ENCODE measurements at places on chromosomes 6 and 20.

- DNase-seq: no peak
Measured at GRCh38 chr20:50223039-50224005, 32.7 kb downstream of the CEBPB start.

DNA sequence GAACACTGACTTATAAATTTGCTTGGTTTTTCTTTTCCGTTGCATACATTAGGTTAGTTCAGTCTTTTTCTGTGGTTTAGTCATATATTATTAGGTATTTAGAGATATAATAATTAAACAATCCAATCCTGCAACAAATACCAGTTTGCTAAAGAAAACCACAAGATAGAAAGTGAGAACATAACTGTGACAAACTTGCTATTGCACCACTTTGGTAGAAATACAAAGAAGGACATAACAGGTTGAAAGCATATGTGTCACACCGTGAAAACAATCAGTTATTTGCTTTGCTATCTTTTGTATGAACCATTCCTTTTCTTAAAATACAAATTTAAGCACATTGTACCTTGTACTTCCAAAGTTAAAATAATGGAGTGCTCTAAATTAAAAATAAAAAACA lies 42.0 kb upstream of the KCNQ5 start:
- no peak for DNase-seq

GRCh38 chr6:163165922-163166321 lies 248.6 kb upstream of the QKI start:
- no peak for DNase-seq

- DNase-seq: no peak
Measured at GRCh38 chr6:19463925-19464324, 373.2 kb upstream of the ID4 start.

DNA sequence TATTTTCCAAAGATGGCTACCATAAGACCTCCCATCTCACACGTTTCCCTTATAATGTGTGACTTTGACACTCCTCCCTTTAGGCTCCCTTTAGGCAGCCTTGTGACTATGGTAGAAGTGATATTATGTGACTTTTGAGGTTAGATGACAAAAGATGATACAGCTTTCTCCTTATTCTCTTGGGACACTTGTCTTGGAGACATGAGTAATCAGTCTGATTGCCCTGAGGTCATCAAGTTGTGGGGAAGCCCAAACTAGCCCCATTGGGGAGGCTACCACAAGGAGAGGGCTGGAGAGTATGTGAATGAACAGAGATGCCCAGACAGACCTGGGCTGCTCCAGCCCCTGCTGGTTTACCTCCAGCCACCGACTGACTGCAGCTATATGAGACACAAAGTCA lies 10.6 kb upstream of the DLK2 start:
- DNase-seq: no peak

GRCh38 chr6:31830886-31831335 lies 3.4 kb downstream of the HSPA1B start:
- no peak for DNase-seq

GRCh38 chr6:156994215-156995076 lies 217.3 kb downstream of the ARID1B start:
- DNase-seq: peak; percentile 37

GRCh38 chr20:25063981-25064380 lies 6.0 kb upstream of the ACSS1 start:
- DNase-seq: no peak

DNA sequence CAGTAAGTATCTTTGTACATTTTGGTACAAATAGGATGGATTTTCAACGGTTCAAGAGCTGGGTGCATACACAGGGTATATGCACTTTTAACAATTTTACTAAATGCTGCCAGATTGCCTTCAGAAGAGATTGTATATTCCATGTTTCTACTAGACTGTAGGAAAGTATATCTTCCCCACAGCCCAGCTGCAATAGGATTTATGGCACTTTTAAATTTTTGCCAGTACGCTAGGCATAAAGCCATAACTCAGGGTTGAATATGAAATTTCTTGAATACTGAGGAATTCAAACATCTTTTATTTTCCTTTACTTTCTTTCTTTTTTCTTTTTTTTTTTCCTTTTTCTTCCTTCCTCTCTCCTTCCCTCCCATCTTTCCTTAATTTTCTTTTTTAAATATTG lies 78.7 kb upstream of the SULF2 start:
- DNase-seq: no peak

GRCh38 chr20:36523341-36523740 lies 18.0 kb upstream of the MYL9 start:
- no peak for DNase-seq

DNA sequence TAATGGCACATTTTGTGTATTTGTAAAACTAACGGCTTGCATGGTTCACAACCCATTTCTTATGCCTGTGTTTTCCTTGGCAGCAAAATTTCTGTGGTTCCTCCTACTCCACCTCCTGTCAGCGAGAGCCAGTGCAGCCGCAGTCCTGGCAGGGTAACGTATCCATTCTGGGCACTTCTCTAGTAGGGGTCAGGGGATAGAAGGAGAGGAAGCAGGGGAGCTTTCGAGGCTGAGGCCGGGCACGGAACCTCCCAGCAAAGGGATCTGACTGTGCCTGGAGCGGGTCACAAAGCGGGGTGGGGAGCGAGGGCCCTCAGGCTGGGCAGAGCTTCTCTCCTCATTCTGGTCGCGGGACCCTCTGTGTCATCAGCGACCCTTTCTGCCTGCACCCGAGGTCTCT lies 58.4 kb downstream of the SYTL3 start:
- DNase-seq: no peak

DNA sequence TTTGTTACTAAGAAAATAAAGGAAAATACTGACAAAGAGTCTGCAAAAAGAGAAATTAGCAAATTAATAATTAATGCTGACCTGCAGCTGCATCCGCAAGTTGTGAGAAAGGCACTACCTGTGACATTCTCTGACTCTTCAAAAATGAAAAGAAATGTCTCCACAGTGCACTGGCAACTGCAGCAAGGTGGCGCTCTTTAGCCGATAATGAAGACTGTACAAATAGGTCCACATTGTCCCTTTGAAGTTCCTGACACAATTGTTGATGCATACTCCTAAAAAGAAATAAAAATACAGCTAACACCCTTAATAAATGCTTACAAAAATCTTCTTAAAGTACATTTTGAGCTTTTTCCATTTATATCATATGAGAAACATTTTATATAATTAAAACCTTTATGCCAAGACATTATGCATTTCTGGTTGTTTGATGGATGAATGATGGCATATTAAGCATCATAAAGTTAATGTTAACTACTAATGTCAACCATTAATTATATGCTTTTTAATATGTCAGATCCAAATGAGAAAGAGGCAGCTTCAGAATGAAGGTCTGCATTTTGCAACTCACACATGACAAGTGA lies 96.5 kb downstream of the MMS22L start:
- peak; percentile 71 for DNase-seq

DNA sequence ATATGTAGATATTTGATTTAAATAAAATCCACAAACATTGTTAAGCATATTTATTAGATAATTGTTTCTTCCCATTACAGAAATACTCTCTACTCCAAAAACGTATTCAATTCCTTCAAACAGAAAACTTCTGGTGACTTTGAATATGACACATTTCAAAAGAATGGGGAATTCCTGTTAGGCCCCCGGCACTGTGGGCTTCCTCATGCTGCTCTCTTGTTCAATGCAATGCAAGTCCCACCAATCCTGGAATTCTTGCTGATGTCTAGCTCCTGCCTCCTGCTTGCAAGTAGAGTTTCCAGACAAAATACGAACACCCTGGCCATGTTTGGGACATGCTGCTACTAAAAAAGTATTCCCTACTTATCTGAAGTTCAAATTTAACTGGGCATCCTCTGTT lies 544.1 kb downstream of the QKI start:
- DNase-seq: peak; percentile 83

DNA sequence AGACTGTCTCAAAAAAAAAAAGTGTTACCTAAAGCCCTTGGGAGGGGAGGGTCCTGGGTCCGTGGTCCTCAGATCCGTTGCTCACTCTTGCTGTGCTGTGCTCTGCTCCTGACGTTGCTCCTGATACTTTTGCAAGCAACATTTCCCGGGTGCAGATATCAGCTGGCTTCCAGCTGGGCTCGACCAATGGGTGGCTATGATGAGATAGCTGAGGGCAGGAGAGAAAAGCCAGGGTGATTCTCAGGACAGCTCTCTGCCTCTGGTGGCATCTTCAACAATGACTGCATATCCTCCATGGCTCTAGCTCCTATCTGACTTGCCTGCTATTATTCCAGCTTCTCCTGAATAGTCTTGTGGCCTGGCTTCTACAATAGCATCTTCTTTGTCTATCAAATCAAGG lies 134.5 kb downstream of the RPS12 start:
- no peak for DNase-seq

DNA sequence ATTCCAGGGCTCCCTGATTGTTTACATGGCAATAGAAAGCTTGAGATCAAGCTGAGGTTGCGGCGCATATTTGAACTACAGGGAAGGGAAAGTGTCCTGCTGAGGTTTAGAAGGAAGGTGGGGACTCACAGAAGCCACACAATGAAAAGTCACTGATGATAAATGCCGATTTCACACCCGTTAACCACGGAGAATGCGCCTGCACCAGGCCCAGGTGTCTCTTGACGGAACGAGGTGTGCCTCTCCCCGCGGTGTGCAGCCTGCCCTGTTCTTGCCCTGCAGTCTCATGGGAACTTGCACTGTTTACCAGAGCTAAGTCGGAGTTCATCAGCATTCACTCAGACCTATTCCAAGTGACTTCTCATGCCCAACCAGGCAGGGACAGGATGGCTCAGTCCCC lies 90.3 kb downstream of the LY86 start:
- DNase-seq: peak; percentile 78

- peak; percentile 80 for DNase-seq
Measured at GRCh38 chr6:36028877-36029324, 1.3 kb downstream of the MAPK14 start.

GRCh38 chr6:56458324-56458884 lies 184.3 kb downstream of the DST start:
- no peak for DNase-seq

GRCh38 chr20:62921119-62921687 lies 5.1 kb downstream of the DIDO1 start:
- DNase-seq: peak; percentile 75

GRCh38 chr20:34862724-34863123 lies 9.9 kb downstream of the GGT7 start:
- DNase-seq: no peak

GRCh38 chr20:11502061-11502460 lies 415.6 kb upstream of the BTBD3 start:
- DNase-seq: peak; percentile 86

GRCh38 chr20:9978397-9979004 lies 56.3 kb upstream of the ANKEF1 start:
- DNase-seq: peak; percentile 76

DNA sequence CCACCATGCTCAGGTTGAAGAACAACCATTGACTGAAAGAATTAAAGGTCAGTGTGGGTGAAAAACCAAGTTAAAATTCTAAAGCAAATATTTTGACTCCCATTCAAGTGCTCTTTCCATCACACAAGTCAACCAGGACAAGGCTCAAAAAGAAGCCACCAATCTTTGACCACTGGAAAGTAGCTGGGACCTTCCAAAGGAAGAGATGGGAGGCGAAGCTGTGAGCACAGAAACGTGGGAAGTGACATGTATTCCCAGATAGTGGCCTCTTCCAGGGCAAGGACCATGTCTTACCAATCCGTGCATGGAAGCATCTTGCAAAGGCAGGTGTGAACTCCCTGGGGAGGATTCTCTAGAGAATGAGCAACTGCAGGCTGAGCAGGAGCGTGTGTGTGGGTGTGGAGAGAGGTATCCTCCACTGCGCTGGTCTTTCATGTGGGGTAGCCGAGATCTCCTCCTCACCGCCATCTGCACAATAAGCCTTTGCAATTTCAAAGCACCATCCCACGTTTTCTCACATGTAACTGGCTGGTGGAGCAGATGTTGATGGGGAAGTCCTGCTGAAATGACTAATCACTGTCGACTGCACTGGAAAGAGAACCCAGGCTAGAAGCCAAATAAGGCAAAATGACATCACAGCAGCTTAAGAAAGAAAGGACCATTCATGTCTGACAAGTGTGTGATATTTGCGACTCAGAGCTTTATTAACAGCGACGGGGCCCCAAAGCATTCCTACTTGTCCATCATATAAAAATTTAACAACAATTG lies 189.4 kb upstream of the RREB1 start:
- DNase-seq: peak; percentile 80

DNA sequence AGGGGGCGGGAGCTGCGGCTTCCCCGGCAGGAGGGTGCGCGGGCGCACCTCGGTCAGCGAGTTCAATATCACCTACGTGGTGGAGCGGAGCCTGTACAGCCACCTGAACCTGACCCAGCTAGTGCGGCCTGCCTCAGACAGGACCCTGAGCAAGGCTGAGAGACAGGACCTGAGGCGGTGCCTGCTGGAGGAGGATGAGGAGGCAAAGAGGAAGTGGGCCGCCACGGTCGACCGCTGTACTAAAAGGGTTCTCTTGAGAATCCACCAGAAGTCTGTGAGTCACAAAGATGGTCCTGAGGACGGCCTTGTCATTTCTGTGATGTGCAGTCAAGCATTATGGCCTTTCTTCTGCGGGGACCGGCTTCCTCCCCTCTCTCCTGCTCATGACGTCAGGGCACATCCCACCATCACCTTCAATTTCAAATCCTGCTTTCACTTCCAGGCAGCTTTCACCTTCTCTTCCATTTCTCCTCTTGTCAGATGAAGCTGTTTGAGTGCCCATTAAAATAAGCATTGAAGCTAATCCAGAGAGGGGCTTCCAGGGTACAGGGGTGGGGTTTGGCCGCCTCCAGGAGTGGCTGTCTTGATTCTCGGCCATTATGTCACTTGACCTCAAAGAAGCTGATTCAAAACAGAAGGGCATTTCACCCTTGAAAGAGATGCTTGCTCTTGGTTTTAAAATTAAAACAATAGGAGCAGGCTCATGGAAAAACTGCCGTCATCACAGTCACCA lies 177.6 kb downstream of the SASH1 start:
- DNase-seq: no peak

DNA sequence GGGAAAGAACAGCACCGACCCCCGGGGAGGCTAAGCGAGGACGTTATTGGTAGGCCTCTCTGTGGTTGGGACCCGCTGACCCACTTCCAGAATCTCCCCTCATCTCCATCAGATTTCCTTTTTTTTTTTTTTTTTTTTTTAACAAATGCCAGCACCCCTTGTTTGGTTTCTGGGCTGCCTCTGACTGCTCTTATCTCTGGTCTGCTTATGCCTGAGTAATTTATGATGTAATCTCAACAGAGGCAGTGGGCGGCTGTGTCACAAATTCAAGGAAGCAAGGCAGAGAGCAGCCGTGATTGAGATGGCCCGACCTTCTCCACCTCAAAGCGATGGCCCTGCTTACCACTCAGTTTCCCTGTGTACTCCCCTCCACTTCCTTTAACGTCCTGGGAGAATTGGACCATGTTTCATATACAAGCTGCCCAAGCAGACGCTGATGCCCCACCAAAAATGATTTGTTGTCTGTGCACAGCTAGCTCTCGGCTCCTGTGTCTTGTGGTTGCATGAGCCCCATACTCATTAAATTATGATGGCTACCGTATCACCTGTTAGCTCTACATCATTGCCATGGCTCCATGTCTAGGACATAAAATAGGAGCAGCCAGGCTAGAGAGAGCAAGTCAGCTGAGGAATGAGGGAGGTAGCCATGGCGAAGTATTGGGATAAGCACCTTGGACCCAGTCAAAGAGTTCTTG lies 98.1 kb downstream of the ZNF217 start:
- no peak for DNase-seq

GRCh38 chr6:118528129-118528528 lies 20.0 kb upstream of the PLN start:
- no peak for DNase-seq

- no peak for DNase-seq
Measured at GRCh38 chr20:62568045-62568389, 74.3 kb upstream of the SLCO4A1 start.

- no peak for DNase-seq
Measured at GRCh38 chr6:69349771-69350170, 447.0 kb downstream of the LMBRD1 start.

GRCh38 chr20:38219006-38219950 lies 41.3 kb downstream of the KIAA1755 start:
- no peak for DNase-seq

Data from kidney tubule cell (primary cell).